ENCODE measurements at places on chromosomes 3 and 15. TPM values are rescaled to one million over a fixed set of nuclear protein-coding genes. Genes with fewer than 3 reads are reported as not detected.

- no peak overlapping the region for H3K27ac ChIP-seq
- H3K4me3 ChIP-seq, result no peak overlapping the region
- no peaks in the 10 kb centered on the region for H3K36me3 ChIP-seq
- no peak for DNase-seq
- H3K27me3 ChIP-seq, result no peaks in the 10 kb centered on the region
Measured at GRCh38 chr3:158509891-158510290, 61.1 kb upstream of the MLF1 start.

DNA sequence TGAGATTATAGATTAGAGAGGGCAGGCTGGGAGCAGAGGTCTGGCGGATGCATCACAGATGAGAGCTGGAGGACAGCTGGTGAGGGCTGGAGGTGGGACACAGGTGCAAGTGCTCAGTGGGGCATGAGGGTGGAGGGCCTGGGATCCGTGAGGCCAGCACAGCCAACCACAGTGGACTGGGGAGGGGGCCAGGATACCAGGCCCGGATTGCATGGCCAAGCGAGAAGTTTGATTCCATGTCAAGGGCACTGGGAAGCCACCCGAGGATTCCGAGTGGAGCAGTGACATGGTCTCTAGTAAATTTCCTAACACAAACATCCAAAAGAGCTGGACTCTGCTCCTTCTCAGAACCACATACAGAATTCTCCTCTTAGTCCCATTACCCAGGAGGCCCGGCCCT lies 44.0 kb upstream of the SLC41A3 start:
- DNase-seq, result no peak
- H3K27ac ChIP-seq, result no peak overlapping the region
- H3K4me1 ChIP-seq, result peaks cover 8% of the 10 kb centered on the region
- H3K27me3 ChIP-seq, result no peaks in the 10 kb centered on the region

DNA sequence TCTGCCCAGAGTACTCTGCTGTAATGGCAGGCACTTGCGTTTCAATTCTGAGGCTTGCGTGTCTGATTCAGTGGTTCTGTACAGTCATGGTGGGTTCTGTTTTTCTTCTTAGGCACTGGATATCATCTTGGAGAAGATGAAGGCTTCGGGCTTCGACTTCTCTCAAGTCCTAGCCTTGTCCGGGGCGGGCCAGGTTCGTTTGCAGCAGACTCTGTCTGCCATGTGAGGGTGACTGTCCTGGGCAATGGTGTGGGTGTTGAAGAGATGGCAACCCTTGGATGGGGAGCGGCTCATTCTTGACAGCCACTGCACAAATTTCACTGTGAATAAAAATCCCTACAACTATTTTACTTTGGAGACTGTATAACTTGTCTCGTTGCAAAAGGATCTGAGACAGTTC lies 16.2 kb downstream of the XYLB start:
- no peak overlapping the region for H3K4me3 ChIP-seq
- no peaks in the 10 kb centered on the region for H3K27me3 ChIP-seq
- H3K27ac ChIP-seq, result no peak overlapping the region
- DNase-seq, result no peak

- no peak overlapping the region for H3K27ac ChIP-seq
- H3K4me3 ChIP-seq, result no peak overlapping the region
- no peaks in the 10 kb centered on the region for H3K36me3 ChIP-seq
- H3K4me1 ChIP-seq, result peaks cover 50% of the 10 kb centered on the region
Measured at GRCh38 chr3:112635674-112636073, 5.3 kb downstream of the CCDC80 start.

DNA sequence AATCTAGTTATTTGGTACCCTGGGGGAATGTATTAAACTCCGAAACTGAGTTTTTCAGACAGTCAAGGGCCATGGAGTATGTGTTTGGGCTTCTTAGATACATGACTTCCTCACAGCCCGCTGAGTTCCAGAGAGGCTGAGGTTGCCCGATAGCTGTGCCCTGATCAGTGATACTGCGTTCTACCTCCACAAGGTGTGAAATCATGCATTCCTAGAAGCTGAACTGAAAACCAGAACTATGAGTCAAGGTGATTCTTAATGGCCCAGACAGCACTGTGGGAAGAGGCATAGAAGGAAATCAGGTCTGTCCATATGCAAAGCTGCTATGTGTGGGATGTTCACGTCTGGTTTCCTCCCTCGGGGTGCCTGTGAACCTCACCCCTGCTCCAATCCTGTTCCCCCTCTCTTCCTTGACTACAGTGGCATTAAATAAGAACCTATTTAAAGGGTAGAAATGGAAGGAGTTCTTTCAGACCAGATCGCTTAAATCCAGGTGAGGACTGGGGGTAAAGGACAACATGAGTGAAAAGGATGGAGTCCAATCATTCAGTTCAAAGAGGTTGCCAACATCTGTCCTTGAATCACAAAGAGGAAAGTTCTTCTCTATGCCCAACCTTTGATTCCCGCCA lies 74.3 kb downstream of the MYO1E start:
- no peak for DNase-seq
- H3K4me1 ChIP-seq, result peaks cover 8% of the 10 kb centered on the region
- H3K4me3 ChIP-seq, result no peak overlapping the region
- H3K27me3 ChIP-seq, result no peaks in the 10 kb centered on the region
- no peak overlapping the region for H3K27ac ChIP-seq

DNA sequence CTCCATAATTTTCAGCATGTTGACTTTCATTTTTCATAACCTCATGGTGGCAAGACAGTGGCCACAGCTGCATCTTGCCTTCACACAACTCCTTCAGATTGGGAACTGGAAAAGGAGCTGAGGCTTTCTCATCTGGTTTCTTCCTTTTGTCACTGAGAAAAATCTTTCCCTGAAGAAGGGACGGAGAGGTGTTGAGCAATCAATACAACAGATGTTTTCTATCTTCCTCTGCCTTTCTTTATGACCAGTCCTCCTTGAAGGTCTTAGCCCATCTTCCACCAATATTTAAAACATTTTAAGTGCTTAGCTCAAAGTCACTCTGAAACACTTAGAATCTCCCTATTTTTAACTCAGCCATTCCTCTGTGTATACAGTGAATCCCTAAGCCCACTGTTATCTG lies 11.9 kb downstream of the ZNF660 start:
- no peaks in the 10 kb centered on the region for H3K27me3 ChIP-seq
- no peak overlapping the region for H3K4me3 ChIP-seq
- no peaks in the 10 kb centered on the region for H3K4me1 ChIP-seq
- no peak overlapping the region for H3K27ac ChIP-seq
- H3K36me3 ChIP-seq, result no peaks in the 10 kb centered on the region
- DNase-seq, result no peak

Gene AADAC
- 9.2 TPM for total RNA-seq

Gene C3orf85
- total RNA-seq, result not detected

Measured in lung (tissue), 17 donors.